ENCODE measurements at places on chromosomes 12 and 14.

GRCh38 chr12:43396671-43397070, 155.3 kb downstream of the ADAMTS20 start:
- DNase-seq, result no peak

DNA sequence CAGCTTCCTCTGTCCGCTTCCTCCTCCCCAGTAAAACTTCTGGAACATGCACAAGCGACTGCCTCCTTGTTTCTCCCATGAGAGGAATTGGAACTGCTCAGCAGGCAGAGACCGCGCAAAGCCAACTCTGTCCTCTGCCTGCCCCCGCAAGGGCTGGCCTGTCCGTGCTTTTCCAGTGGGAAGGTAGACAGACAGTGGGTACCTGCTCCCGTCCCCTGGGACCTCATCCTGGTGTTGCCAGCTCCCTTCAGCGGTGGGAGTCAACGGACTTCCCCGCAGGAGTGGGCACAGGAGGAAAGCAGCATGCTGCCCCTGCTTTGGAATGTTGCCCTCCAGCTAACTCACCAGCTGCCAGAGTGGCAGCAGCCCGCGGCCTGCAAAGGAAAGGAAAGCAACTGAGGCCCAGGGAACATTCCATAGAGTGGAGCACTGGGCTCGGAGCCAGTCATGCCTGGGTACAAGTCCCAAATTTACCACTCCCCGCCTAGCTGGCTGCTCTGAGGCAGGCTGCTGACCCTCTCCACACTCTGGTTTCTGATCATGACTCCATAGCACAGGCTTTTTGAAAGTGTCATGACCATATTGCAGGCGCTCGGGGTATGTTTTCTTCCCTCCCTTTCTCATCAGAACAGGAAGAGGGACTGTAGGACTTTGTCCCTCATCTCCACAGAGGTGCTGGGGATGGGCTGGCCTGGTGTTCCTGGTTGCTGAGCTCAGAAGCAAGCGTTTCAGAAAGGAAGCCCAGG, 89.2 kb upstream of the CLMN start:
- no peak for DNase-seq

DNA sequence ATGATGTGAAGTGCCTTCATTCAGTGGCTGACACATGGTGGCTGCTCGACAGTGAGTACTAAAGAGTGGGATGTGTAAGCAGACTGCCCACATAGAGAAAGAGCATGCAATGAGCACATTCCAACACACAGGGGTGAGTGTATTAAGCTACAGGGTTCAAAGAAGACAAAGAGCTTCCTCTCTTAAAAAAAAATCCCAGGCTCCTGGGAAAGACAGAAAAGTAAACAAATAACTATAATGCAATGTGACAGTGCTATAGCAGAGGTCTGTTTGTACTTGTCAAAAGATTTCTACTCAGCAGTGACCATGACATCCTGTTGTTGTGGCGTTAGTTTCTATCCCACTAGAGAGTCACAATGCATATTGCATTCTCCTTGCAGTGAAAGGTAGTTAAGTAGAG, 12.4 kb upstream of the PCNX1 start:
- DNase-seq, result no peak

GRCh38 chr12:130683811-130684210, 32.3 kb downstream of the RIMBP2 start:
- no peak for DNase-seq

- DNase-seq, result no peak
Observed at GRCh38 chr14:105203701-105204100, 22.6 kb upstream of the NUDT14 start.

GRCh38 chr14:104424406-104425072, 155.0 kb upstream of the C14orf180 start:
- no peak for DNase-seq

GRCh38 chr12:115043079-115043478, 359.1 kb upstream of the TBX3 start:
- DNase-seq, result no peak

DNA sequence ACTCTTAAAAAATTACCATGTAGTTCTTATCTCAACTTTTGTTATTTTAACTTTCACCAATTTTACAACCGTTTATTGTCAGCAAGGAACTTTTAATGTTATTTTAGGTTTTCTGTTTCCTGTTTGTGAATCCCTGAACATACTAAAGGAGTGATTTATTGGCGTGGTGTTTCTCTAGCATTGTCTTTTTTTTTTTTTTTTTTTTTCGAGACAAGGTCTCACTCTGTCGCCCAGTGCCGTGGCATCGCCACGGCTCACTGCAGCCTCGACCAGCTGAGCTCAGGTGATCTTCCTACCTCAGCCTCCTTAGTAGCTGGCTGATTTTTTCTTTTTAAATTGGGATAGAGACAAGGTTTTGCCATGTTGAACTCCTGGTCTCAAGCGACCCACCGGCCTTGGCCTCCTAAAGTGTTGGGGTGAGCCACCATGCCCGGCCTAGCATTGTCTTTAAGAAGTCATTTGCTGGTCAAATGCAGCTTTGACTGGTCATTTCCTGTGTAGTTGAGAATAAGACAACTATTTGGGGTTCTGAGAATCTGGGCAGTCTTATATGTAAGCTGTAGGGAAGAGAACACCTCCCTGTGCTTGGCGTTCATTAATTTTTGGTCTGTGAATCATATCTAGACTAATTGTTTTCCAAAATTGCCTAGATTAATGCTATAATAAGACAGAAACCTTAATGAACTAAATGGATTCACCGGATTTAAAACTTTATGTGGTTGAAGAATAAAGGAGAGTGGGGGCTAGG, 2.1 kb downstream of the WASHC4 start:
- no peak for DNase-seq

Measured in activated T-cell treated with anti-CD3 and anti-CD28 coated beads for 4 hours (primary cell).